ENCODE measurements at places on chromosomes 7 and 10. TPM values are rescaled to one million over a fixed set of nuclear protein-coding genes. Genes with fewer than 3 reads are reported as not detected.

PODXL gene
- 210 TPM for total RNA-seq

IQUB gene
- 0.13 TPM for total RNA-seq

AP3M1 gene
- 29.3 TPM for total RNA-seq

TMEM184A gene
- total RNA-seq, result under 0.01 TPM

LIPN gene
- not detected for total RNA-seq

EGFR gene
- 0.26 TPM for total RNA-seq

ARHGEF35 gene
- total RNA-seq, result 0.13 TPM

GDF2 gene
- total RNA-seq, result not detected

HYAL4 gene
- 0.39 TPM for total RNA-seq

CPA2 gene
- not detected for total RNA-seq

ST8SIA6 gene
- 0.25 TPM for total RNA-seq

SLC16A12 gene
- not detected for total RNA-seq

FAM3C gene
- 30.6 TPM for total RNA-seq

DYNC1I1 gene
- 14.0 TPM for total RNA-seq

CYP3A7 gene
- total RNA-seq, result not detected

CLDN15 gene
- total RNA-seq, result 3.2 TPM

GLI3 gene
- total RNA-seq, result 0.26 TPM

ALOX5 gene
- not detected for total RNA-seq

PNLIPRP1 gene
- total RNA-seq, result not detected

BMPER gene
- 4.9 TPM for total RNA-seq

PITX3 gene
- total RNA-seq, result not detected

CH25H gene
- 3.6 TPM for total RNA-seq

GCK gene
- 0.38 TPM for total RNA-seq

GPR26 gene
- not detected for total RNA-seq

SLC13A1 gene
- total RNA-seq, result not detected

RBP4 gene
- not detected for total RNA-seq

RTKN2 gene
- total RNA-seq, result under 0.01 TPM

SKAP2 gene
- 9.5 TPM for total RNA-seq

FGFBP3 gene
- 0.51 TPM for total RNA-seq

C10orf67 gene
- total RNA-seq, result not detected

PRSS37 gene
- total RNA-seq, result not detected

RARRES2 gene
- 0.51 TPM for total RNA-seq

PVRIG gene
- total RNA-seq, result not detected

GHRHR gene
- total RNA-seq, result not detected

TMEM229A gene
- total RNA-seq, result not detected

CYP26A1 gene
- 0.63 TPM for total RNA-seq

PON3 gene
- 0.13 TPM for total RNA-seq

PLEKHS1 gene
- not detected for total RNA-seq

CPVL gene
- total RNA-seq, result 0.25 TPM

LHPP gene
- 4.1 TPM for total RNA-seq

ABCB4 gene
- total RNA-seq, result under 0.01 TPM

CALHM1 gene
- total RNA-seq, result not detected

All from dermis microvascular lymphatic vessel endothelial cell (primary cell).